Eye (tissue), 1 donor: ENCODE measurements at places on chromosomes 3 and 15.

- no peak for DNase-seq
Observed at GRCh38 chr3:51815614-51816013, 36.6 kb upstream of the IQCF6 start.

- DNase-seq = no peak
Observed at GRCh38 chr3:153864793-153865192, 256.4 kb upstream of the ARHGEF26 start.

- no peak for DNase-seq
Observed at GRCh38 chr15:93929375-93930094, 301.8 kb upstream of the MCTP2 start.

DNA sequence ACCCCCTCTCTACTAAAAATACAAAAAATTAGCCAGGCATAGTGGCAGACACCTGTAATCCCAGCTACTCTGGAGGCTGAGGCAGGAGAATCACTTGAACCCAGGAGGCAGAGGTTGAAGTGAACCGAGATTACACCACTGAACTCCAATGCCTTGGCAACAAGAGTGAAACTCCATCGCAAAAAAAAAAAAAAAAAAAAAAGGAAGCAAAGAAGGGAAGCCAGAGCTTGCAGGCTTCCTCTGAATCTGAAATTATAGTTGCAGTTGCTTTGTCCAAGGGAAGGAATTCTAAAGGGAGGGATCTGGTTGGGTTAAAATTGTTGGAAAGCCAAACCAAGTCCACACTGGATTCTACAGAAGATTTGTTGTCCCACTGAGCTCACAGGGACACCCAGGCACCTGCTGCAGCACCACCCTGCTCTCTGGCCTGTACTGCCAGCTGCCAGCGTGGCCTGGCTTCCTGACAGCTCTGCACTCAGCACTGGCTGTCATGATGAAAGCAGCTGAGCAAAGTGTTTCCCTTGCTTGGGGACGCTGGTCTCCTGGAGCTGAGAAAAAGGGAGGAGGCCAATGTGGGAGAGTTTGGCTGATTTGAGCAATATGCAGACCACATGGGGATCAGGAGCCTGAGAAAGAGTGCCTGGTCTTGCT, 88.8 kb upstream of the HES1 start:
- peak; percentile 64 for DNase-seq

GRCh38 chr3:111863942-111864694, 5.1 kb downstream of the PHLDB2 start:
- no peak for DNase-seq

- no peak for DNase-seq
Observed at GRCh38 chr3:122097141-122097540, 42.0 kb downstream of the CD86 start.

GRCh38 chr3:58009749-58010535, 1.7 kb downstream of the FLNB start:
- peak; percentile 30 for DNase-seq

DNA sequence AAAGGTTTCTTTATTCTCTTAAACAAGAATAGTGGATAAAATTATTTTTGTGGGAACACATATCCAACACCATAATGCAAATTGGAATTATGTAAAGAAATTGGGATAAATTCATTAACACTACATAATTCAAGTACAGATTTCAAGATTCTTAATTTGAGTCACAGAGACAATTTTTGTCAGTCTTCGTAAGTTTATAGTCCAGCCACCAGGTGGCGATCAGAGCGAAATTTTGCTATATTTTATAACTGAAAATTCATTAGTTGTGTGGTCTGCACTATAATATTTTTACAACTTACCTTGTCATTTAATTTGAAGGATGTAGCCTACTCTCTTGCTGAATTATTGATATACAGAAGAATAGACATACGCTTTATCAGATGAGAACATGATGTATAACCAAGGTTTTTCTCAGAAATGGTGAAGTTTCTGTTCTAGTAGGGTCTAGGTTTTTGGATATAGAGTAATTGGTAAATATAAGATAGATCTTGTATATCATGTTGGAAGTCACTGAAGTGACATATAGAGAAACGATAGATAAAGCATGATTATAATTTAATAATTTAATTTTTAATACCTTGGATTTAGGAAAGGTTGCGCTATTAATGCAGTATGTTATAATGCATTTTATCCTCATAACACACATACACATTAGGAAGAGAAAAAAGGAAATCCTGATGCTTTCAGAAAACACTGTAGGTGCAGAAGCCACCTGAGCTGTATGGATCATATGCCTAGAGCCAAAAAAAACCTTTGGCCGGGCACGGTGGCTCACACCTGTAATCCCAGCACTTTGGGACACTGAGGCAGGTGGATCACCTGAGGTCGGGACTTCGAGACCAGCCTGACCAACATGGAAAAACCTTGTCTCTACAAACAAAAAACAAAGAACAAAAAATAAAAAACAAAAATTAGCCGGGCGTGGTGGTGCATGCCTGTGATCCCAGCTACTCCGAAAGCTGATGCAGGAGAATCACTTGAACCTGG, 31.7 kb downstream of the PLSCR4 start:
- peak; percentile 56 for DNase-seq

DNA sequence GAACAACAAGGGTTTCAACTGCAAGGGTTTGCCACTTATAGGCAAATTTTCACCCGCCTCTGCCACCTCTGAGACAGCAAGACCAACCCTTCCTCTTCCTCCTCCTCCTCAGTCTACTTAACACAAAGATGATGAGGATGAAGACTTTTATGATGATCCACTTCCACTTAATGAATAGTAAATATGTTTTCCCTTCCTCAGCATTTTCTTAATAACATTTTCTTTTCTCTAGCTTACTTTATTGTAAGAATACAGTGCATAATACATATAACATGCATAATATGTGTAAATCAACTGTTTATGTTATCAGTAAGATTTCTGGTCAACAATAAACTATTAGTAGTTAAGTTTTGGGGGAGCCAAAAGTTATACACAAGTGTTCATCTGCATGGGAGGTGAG, 77.4 kb downstream of the KLF15 start:
- DNase-seq = no peak

GRCh38 chr3:65762235-65762580, 276.5 kb downstream of the MAGI1 start:
- peak; percentile 71 for DNase-seq

GRCh38 chr3:56137415-56137814, 330.9 kb downstream of the ERC2 start:
- no peak for DNase-seq

DNA sequence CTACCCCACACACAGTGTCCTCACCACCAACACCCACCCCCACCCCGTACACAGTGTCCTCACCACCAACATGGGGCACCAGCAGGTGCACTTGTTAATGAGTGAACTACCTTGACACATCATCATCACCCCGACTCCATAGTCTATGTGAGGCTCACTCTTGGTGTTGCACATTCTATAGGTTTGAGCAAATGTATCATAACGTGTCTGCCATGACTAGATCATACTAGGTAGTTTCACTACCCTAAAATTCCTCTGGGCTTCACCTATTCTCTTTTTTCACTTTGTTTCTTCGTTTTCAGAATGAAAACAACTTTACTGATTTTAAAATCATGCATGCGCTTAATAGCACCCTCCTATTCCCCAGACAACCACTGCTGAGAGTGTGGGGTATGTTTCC, 102.6 kb upstream of the SLC6A6 start:
- DNase-seq = no peak

DNA sequence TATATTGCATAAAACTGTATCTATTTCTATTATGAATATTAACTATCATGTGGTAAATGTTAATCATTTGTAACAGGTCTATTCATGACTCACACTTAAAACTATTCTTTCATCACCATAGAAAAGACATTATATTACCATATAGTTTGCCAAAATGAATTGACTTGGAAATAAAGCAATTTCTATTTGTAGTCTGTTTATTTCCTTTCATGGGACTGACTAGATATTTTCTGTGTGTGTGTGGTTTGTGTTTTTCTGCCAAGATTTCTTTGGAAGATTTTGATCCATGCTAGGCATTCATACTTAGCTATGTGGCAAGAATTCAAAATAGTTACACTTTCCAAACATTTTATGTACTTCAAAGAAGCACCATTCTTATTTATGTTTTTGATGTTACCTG, 522.5 kb upstream of the AGTR1 start:
- DNase-seq = no peak

- DNase-seq = no peak
Observed at GRCh38 chr15:42332331-42332730, 27.0 kb upstream of the CAPN3 start.

- DNase-seq = no peak
Observed at GRCh38 chr3:175777495-175777894, 918.4 kb downstream of the NAALADL2 start.

DNA sequence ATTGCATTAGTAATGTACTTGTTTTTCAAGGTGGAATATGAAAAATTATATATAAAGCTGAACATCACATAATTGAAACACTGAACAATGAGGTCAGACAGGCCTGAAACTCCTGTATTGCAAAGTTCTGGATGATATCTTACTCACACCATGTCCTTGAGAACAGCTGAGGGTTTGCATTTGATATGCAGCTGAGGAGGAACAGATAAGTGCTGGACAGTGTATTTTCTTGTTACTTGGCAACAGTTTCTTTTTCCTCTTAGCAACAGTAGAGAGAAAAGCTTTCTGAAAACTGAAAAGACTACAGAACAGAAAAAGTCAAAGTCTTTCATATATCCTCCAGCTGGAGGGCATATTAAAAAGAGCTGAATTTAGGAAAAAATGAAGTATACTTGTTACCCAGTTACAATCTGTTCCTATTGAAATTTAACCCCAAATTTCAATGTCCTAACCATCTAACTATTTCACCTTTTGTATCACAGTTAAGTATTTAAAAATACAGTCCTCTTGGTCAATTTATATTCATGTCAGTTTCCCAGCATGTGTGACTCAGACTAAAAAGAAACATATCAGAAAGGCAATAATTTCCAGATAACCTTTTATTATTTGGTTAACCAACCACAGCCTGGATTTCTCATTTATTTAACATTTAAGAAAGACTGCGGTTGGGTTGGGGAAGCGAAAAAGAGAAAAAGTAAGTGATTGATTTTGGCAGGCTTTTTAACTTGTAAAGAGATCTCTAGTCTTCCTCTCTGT, 733.0 kb upstream of the DPPA4 start:
- peak; percentile 25 for DNase-seq

GRCh38 chr3:165463531-165463930, 267.3 kb upstream of the SLITRK3 start:
- no peak for DNase-seq

- DNase-seq = peak; percentile 2
Observed at GRCh38 chr3:132418916-132419315, 1.6 kb downstream of the DNAJC13 start.

- DNase-seq = no peak
Observed at GRCh38 chr3:188292827-188293226, 138.9 kb downstream of the LPP start.

GRCh38 chr3:127090218-127091160, 102.4 kb upstream of the PRR23E start:
- DNase-seq = no peak

- no peak for DNase-seq
Observed at GRCh38 chr3:18245721-18246120, 179.4 kb downstream of the SATB1 start.

DNA sequence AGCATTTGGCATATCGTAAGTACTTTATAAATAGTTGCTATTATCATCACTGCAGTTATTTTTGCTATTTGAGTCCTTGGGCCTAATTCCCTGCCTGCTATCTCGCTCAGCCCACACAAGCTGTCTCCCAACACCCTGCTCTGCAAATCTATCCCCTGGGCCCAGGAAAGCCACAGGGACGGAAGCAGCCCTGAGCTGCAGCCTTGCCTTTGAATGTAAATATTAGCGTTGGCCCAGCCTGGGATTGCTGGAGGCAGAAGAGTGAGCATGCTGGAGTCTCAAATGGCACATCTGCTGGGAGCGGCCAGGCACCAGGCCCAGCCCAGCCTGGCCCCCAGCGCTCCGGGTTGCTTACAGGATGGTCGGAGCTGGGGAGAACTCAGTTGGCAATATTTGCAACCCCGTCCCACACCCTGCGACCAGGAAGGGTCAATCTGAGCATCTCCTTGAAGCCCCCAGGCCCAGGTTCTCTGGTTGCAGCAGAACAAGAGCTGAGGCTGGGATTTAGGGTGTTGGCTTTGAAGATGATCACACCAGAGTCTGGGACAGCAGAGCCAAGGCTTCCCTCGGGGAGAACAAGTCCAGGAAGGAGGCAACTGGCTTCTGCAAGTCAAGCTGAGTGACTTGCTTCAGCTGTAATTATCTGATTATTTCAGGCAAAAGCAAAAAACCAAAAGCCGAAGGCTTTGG, 529.6 kb downstream of the SHQ1 start:
- DNase-seq = no peak

DNA sequence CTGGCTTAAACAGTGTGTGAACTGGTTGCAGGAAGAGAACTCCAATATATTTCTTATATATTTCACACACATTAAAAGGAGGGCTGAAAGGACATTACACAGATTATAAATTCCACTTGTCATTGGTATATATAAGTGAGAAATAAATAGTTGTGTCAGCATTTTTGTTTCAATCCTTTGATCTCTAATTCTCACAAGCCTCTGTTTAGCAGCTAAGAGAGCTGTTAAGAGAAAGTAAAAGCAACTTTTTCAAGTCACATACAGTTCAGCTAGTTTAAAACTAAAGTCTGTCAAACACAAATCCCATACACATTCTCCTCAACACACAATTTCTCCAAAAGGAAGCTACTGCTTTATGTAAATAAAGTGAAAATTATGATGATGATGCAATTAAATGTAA, 70.5 kb upstream of the CCDC39 start:
- no peak for DNase-seq

- DNase-seq = no peak
Observed at GRCh38 chr15:74664028-74664616, 31.7 kb downstream of the EDC3 start.

GRCh38 chr3:52121464-52121805, 32.8 kb downstream of the POC1A start:
- no peak for DNase-seq

DNA sequence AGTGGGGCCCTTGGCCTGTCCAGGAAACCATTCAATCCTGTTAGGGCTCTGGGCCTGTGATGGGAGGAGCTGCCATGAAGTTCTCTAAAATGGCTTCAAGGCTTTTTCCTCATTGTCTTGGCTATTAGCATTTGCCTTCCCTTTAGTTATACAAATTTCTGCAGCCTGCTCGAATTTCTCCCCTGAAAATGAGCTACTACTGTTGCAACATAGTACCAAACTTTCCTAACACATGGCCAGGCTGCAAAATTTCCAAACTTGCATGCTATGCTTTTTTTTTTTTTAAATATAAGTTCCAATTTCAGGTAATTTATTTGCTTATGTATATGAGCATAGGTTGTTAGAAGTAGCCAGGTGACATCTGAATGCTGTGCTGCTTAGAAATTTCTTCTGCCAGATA, 560.8 kb upstream of the TBL1XR1 start:
- no peak for DNase-seq

- no peak for DNase-seq
Observed at GRCh38 chr3:140766465-140766864, 88.6 kb downstream of the TRIM42 start.

- no peak for DNase-seq
Observed at GRCh38 chr3:48422272-48422671, 7.6 kb downstream of the PLXNB1 start.
